ENCODE measurements at places on chromosomes 11 and 22.

DNA sequence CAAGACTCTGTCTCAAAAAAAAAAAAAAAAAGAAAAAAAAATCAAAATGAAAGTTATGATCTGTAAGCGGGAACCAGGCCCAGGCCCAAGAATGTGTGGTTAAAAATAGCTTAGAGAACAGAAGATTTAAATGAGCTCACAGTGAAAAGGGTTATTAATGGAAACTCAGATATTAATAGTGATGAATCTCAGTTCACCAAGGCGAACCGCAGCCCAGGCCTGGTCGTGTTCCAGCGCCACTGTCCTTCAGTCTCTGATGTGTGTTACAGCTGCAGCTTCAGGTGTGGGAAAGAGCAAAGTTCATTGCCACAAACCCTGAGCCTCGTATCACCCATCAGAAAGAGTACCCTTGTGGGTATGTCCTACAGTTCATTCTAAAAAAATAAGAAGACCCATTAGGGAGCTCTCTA, 107.1 kb downstream of the GAB2 start:
- DNase-seq: no peak

GRCh38 chr22:23509571-23510302, 70.4 kb downstream of the IGLL1 start:
- no peak for DNase-seq

DNA sequence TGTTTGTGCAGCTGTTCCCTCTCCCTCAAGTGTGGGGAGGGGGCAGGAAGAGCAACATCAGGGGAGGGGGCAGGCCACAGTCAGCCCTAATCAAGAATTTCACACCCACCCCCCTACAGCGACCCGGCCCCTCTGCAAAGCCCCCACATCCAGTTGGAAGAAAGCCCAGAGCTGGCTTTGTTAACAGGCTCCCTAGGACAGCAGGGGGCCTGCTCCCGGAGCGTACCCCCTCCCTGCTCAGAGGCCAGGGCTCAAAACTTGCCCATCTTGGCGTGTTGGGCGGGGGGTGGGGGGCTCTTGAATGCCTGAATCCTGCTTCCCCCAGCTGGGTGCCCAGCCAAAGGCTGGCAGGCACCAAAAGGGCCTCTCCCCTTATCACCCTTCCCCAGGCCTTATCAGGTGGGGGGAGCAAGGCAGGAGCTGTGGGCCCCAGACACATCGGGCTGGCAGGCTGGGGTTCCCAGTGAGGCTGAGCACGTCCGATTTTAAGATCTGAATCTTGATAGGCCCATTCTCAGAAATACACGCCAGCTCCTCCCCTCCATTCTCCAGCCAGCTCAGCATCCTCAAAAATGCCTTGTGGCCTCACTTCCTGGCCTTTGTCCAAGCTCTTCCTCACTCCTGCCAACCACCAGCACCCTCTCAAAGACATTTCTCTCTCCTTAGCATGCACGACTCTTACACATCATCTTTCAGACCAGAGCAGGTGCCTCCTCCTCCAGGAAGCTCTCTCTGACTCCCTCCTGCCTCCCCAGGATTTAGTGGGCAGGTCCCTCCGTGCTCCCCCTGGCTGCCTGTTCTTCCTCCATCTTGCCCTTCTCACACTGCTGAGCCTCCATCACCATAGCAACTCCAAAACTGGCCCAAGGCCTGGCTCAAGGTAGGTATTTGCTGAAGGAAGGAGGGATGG, 384.8 kb downstream of the MN1 start:
- DNase-seq: no peak

DNA sequence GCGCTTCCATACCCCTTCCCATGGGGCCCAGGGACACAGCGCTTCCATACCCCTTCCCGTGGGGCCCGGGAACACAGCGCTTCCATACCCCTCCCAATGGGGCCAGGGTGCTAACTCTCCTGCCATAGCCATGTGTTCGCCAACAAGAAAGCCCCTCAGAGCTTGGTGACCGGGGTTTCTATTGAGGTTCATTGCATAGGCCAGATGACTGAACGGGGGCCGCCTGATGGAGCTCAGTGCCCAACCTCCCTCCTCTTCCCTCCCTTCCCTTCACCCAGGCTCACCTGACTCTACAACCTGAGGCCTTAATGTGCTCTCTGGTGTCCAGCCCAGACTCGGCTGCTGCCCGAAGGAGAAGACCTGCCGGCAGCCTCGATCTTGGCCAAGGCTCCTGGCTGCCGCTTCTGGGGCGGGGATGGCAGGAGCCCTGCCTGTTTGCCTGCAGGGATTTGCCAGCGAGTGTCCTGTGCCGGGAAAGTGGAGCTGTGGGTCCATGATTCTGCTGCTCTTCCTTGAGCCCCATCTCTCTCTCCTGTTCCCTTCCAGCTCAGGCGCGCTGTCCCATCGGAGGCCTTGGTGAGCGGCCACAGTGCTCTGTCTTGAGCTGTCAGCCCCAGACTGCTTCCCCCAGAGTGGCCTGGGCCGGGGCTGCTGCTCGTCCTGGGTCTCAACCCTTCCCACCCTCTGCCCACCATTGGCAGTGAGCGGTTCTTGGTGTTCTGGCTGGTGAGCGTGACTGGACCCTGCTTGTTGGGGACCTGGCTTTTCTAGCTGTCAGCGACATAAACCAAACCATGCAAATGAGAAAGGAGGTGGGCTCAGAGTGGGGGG, 267.0 kb downstream of the TBC1D22A start:
- no peak for DNase-seq

- no peak for DNase-seq
Measured at GRCh38 chr11:128365044-128365443, 222.3 kb downstream of the ETS1 start.

DNA sequence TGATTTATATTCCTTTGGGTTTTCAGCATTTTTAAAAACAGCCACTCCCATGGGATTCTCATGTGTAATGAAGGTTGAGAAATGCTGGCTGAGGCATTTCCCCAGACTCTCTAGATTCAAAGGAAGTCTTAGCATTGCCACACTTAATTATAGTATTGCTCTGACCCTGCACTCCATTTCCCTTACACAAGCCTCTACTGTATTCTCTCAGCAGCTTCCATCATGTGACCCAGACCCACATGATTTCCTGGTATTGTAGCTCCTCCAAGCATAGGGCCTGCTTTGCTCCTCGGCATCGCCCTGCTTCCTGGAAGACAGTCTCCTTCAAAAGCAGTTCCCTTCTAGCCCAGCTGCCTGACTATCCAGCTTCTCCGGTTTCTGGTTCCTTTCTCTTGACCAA, 261.5 kb downstream of the LARGE1 start:
- DNase-seq: no peak

DNA sequence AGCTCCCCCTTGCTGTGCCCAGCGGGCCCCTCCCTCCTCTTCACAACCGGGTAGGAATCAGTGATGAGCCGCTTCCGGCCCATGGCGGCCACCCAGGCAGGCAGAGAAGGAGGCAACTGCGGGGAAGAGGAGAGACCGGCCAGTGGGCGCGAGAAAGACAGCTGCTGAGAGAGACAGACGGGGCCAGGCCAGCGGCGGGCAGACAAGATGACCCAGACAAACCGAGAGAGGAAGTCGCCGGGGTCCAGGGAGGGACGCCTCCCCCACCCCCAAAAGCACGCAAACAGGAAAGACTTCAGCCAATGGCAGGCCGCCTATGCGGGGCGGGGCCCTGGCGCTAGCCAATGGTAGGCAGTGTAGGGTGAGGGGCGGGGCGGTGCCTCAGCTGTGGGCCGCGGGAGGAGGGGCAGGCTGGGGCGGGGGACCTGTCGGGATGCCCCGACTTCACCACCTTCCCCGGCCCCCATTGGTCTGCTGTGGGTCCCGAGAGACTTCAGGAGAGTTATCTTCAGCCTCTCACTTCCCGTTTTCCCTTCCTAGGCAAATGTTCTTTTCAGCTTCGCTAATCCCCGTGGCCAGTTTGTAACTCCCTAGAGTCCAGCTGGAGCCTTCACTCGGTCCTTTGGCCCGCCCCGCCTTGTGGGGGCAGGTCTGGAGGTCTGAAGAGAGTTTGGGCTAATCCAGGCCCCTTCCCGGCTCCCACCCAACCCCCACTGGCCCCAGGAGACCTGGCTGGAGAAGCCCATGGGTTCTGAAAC, at the start of gene POLD4:
Gene POLD4, minus strand, starts transcription at position 230 of the 758 bp plus-strand sequence. Its CDS starts 147 bp downstream, at position 83.
- DNase-seq: peak; percentile 94

- DNase-seq: no peak
Measured at GRCh38 chr22:37443977-37444376, 16.7 kb upstream of the ELFN2 start.

DNA sequence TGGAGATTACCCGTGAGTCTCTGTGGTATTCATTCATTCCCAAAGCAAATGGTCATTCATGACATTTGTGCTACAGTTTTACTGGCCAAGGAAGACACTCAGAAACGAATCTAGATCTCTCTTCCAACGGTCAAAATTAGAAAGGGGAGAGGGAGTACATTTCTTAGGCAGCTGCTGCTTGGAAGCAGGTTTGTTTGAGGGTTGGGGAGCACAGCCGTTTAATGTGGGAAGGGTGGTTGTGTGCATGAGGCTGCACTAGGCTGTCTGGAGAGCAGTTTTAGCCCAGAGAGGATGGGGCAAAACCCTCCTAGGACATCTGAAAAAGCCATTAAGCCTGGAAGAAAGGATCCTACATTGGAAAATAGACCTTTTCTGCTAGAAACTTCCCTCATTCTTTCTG, 29.7 kb upstream of the TIMP3 start:
- DNase-seq: no peak

Data from activated CD4-positive, CD25-positive, alpha-beta regulatory T cell treated with anti-CD3 and anti-CD28 coated beads, Interleukin-2, amount 50 U/mL, for 16 hours (primary cell).